Naive thymus-derived CD4-positive, alpha-beta T cell (primary cell): ENCODE measurements at places on chromosomes 11 and 22. TPM values are rescaled to one million over a fixed set of nuclear protein-coding genes. Genes with fewer than 3 reads are reported as not detected.

MAP6 gene
- total RNA-seq, result not detected

GRCh38 chr11:110373051-110373702 lies 56.6 kb upstream of the FDX1 start:
- no peaks in the 10 kb centered on the region for H3K4me1 ChIP-seq
- H3K36me3 ChIP-seq, result no peaks in the 10 kb centered on the region
- H3K27me3 ChIP-seq, result no peaks in the 10 kb centered on the region
- no peak overlapping the region for H3K4me3 ChIP-seq

DNA sequence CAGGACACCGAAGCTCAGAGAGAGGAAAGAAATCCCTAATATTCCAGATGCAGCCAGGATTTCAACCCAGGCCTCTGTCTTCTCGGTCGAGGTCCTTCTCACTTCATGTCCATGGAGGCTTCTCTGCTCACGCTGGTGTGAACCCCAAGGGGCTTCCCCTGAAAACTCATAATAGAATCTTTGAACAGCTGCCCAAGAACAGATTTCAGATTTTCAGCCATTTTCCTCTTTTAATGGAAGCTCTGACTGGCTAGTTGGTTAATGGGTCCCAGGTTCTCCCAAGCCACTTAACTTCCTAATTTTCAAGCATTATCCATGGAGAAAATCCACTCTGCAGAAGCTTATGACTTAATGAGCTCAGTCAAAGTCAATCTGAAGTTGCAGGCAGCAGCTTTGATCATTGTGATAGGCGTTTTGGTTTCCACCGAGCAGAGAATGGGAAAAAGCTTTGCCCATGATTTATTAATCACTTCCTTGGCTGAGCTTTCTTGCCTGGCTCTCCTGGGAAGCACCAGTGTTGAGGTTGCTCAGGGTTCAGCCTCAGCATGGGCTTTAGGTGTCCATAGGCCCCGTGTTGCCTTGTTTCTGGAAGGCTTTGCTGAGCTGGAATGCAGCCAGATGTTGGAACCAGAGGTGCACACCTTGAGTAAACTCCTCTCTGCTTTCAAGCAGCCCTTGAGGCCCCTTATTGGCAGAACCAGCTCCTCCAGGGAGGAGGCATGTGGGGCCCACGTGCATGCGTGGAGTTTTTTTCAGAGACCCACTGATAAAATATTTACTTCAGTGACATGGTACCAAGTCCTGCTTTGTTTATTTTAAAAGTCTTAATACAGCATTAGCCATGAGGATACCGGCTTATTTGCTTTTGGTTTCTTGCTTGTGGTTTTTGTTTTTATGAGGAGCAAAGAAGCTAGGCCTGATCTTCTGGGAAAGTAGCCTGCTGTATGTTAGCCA lies 25.5 kb downstream of the LDLRAD3 start:
- no peak for DNase-seq
- H3K27ac ChIP-seq, result no peak overlapping the region
- no peaks in the 10 kb centered on the region for H3K36me3 ChIP-seq
- no peak overlapping the region for H3K4me3 ChIP-seq
- no peaks in the 10 kb centered on the region for H3K27me3 ChIP-seq
- H3K4me1 ChIP-seq, result no peaks in the 10 kb centered on the region

TPST2 gene
- 44.8 TPM for total RNA-seq

DNA sequence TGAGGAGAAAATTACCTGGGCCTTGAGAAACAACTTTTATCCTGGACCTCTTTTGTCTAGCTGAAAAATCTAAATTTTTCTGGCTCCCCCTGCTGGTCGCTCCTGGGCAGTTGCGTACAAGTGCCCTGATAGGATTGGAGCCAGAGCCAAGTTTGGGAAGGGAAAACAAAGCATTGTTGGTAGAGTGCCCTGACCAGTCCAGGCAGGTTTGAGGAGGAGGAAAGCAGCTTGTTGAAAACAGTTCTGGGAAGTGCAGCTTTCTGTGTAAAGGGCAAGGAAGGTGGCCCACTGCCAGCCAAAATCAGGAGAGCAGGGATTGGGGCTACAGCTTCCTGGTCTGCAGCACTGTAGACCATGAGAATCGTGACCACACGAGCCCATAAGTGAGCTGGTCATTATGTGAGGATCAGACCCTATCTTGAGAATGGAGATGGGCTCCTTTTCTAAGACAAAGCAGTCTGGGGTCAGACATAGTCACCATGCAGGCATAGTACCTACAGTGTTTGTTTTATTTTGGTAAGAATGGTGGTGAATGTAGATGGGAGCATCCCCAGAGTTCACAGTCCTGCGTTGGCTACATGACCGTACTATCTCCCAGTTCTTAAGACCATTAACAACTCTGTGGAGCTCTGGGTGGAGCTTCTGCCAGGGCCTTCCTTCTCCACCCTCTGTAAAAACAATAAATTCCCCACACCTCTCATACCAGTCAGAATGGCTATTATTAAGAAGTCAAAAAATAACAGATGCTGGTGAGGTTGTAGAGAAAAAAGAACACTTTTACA lies 21.3 kb upstream of the PIK3IP1 start:
- no peak overlapping the region for H3K4me3 ChIP-seq
- peaks cover 2% of the 10 kb centered on the region for H3K4me1 ChIP-seq
- H3K36me3 ChIP-seq, result peaks cover 6% of the 10 kb centered on the region
- peak overlapping the region; percentile 32 for H3K27ac ChIP-seq
- H3K27me3 ChIP-seq, result no peaks in the 10 kb centered on the region
- DNase-seq, result peak; percentile 69

POU2AF2 gene
- total RNA-seq, result not detected

DNA sequence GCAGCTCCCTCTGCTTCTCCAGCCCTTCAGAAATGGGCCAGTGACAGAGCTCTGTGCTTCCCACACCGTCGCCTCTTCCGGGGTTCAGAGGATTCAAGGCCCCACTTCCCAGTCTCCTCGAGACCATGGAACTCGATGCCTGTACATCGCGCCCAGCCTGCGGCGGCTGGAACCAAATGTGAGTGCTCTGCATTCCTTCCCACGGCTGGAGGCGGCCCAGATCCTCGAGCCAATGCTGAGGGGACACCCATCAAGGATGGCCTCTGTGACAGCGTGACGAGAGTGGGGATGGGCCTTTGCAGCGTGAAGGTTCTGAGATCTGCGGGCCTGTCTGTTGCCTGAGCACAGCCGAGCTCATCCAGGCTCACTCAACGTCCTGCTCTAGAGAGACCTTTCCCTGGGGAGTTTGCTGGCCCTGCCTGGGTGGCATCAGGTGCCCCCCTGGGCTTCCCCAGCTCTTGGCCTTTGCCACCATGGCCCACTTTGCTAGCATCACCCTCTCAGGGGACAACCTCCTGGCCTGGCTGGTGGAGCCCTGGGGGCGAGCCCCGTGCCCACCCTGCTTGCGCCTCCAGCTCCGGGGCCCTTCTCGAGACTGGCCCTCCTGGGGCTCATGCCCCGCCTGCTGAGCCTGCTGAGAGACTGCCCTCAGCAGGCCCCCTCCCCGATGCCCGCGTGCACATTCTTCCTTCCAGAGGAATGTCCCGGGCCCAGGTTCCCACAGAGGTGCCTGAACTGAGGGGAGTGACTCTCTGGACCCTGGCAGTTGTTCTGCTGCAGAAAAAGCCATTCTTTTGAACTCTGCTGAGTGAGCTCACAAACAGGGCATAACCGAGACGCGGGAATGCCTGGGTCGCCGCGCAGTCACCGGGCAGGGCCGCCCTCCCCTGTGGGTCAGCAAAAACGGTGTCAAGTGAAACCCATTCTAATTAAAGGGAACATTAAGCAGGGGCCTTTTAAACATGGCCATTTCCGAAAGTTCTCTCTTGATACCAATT lies 7.3 kb upstream of the MYEOV start:
- DNase-seq, result no peak
- no peaks in the 10 kb centered on the region for H3K36me3 ChIP-seq
- no peaks in the 10 kb centered on the region for H3K4me1 ChIP-seq
- no peak overlapping the region for H3K27ac ChIP-seq
- no peak overlapping the region for H3K4me3 ChIP-seq

DNA sequence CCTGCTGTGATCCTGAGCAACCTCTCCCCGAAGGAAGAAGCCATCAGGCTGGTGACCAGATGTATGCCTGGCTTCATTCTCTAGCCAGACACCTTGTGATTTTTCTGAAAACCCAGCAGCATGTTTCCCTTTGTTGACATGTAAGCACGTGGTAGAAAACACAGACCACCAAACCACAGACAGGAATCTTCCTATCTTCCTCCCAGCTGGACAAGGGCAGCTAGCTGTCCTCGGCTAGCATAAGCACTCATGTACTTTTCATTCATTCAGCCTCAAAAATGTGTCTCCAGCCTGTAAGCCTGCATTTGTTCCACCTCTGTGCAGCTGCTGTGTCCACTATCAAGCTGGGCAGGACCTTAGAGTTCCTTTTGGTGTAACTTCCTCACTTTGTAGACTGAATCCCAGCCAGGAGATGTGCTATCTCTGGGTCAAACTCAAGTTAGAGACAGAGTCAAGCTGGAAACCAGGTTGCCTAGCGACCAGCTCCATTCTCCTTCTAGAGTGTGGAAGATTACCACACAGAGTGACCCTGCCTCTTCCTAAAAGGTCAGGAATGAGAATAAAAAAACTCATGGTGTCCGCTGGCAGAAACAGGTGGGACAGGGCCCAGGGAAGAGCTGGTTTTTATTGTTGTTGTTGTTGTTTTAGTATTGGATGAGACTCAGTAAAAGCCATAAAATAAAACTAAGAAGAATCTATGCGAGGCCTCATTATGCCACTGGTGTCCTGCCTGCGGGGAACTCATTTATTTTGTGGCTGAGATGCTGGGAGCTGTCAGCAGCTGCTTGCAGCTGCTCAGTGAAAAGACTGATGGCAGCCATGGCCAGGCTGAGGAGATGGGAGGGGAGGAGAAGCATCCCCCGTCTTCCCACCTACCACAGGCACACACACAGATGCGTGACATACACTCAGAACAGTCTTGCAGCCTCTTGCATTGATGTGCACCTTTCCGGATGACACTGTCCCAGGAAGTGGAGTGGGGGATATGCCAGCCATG lies 7.4 kb upstream of the CLMP start:
- H3K36me3 ChIP-seq, result no peaks in the 10 kb centered on the region
- H3K4me3 ChIP-seq, result no peak overlapping the region
- peaks cover 3% of the 10 kb centered on the region for H3K27me3 ChIP-seq
- H3K4me1 ChIP-seq, result no peaks in the 10 kb centered on the region

CD248 gene
- 1.6 TPM for total RNA-seq

- no peak overlapping the region for H3K27ac ChIP-seq
- no peak for DNase-seq
- no peaks in the 10 kb centered on the region for H3K27me3 ChIP-seq
- H3K36me3 ChIP-seq, result no peaks in the 10 kb centered on the region
These were observed 204.4 kb upstream of the ANO5 start for GRCh38 chr11:21988477-21988876.

DNA sequence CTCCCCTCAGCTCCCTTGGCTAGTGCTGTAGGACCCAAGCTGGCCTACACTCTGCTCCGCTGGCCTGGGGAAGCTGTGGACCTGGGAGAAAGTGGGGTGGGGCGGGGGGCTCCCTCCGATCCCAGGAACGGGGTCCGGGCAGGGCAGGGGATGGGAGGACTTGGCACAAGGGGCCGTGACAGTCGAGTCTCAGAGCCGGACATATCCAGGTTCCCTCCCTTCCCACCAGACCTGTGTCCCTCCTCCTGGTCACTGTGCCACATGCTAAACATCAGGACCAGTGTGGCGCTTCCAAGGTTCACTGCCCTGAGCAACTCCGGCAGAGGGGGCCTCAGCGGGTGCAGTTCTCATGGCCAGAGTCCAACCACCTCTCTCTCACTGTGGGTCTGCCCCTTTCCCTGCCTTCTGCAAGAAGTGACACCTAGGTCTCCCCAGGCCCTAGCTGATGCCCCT lies 2.0 kb downstream of the DUSP8 start:
- peaks cover 15% of the 10 kb centered on the region for H3K36me3 ChIP-seq
- H3K27me3 ChIP-seq, result no peaks in the 10 kb centered on the region
- no peak overlapping the region for H3K27ac ChIP-seq
- DNase-seq, result no peak
- peaks cover 25% of the 10 kb centered on the region for H3K4me1 ChIP-seq
- H3K4me3 ChIP-seq, result no peak overlapping the region

DNA sequence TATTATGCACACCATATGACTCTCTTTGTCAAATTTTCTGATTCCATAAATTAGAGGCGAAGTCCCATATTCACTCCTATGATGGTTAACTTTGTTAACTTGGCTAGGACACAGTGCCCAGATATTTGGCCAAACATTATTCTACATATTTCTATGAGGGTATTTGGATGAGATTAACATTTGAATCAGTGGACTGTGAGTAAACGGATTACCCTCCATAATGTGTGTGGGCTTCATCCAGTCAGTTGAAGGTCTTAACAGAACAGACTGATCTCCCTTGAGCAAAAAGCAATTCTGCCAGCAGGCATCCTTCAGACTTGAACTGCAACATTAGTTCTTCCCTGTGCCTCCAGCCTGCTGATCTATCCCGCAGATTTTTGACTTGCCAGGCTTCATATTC lies 69.9 kb downstream of the FZD4 start:
- H3K27ac ChIP-seq, result no peak overlapping the region
- H3K36me3 ChIP-seq, result no peaks in the 10 kb centered on the region
- H3K27me3 ChIP-seq, result no peaks in the 10 kb centered on the region
- no peak overlapping the region for H3K4me3 ChIP-seq
